ENCODE measurements at places on chromosomes 13 and 19. TPM values are rescaled to one million over a fixed set of nuclear protein-coding genes. Genes with fewer than 3 reads are reported as not detected.

DNA sequence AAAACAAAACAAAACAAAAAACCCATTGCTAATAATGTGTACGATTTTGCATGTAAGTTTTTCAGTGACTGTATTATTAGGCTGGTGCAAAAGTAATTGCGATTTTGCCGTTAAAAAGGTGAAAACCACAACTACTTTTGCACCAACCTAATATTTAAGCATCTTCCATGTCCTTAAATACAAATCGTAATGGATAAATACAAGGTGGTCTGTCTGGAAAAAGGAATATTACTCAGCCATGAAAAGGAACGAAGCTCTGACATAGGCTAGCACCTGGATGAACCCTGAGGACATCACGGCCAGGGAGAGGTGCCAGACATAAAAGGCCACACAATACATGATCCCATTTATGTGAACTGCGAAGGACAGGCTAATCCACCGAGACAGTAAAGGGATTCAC, 33.2 kb downstream of the GADD45B start:
- H3K36me3 ChIP-seq: no peaks in the 10 kb centered on the region
- H3K27ac ChIP-seq: no peak overlapping the region
- no peak overlapping the region for H3K4me3 ChIP-seq

The ZNF578 gene
- total RNA-seq: 0.34 TPM

DNA sequence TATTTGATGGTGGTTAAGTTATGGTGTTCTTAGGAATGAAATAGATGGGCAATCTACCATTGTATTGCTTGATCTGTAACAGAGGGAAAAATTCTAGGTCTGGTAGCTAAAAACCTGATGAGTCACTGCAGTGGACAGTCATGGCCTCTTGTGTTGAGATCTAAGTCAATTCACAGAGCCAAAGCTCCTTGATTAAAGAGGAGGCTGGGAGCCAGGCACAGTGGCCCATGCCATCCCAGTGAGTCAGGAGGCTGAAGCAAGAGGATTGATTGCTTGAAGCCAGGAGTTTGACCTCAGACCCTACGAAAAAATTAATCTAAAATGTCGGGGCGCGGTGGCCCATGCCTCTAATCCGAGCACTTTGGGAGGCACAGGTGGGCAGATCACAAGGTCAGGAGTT, 67.1 kb upstream of the KPNA3 start:
- H3K4me1 ChIP-seq: peaks cover 14% of the 10 kb centered on the region
- no peak for DNase-seq
- no peak overlapping the region for H3K4me3 ChIP-seq

The TUBA3C gene
- not detected for total RNA-seq

GRCh38 chr19:55590617-55591016, 8.7 kb downstream of the FIZ1 start:
- H3K4me1 ChIP-seq: peaks cover 17% of the 10 kb centered on the region
- DNase-seq: no peak
- no peaks in the 10 kb centered on the region for H3K27me3 ChIP-seq

GRCh38 chr13:91902291-91902690, 503.9 kb downstream of the GPC5 start:
- no peak overlapping the region for H3K27ac ChIP-seq
- no peaks in the 10 kb centered on the region for H3K36me3 ChIP-seq
- no peak for DNase-seq
- no peak overlapping the region for H3K4me3 ChIP-seq

GRCh38 chr13:48655291-48655690, 1.6 kb downstream of the CYSLTR2 start:
- peak overlapping the region; percentile 30 for H3K4me3 ChIP-seq
- H3K27me3 ChIP-seq: no peaks in the 10 kb centered on the region
- DNase-seq: no peak

The CYP4F2 gene
- total RNA-seq: not detected

Data from mesothelial cell of epicardium (in vitro differentiated cells).